ENCODE measurements at places on chromosomes 11 and 22. TPM values are rescaled to one million over a fixed set of nuclear protein-coding genes. Genes with fewer than 3 reads are reported as not detected.

ZC3H12C gene
- total RNA-seq: 13.4 TPM

LSP1 gene
- total RNA-seq: 84.1 TPM

TYR gene
- not detected for total RNA-seq

OR4D5 gene
- not detected for total RNA-seq

TPST2 gene
- 29.0 TPM for total RNA-seq

HORMAD2 gene
- not detected for total RNA-seq

TRIM6 gene
- total RNA-seq: 9.4 TPM

CATSPER1 gene
- total RNA-seq: 0.43 TPM

BIRC3 gene
- total RNA-seq: 3.3 TPM

MYBPC3 gene
- total RNA-seq: not detected

OR2AT4 gene
- total RNA-seq: not detected

CRYBB1 gene
- not detected for total RNA-seq

IL10RA gene
- total RNA-seq: 0.78 TPM

CASP1 gene
- total RNA-seq: 15.8 TPM

IL17REL gene
- total RNA-seq: not detected

ZP1 gene
- total RNA-seq: not detected

NRGN gene
- total RNA-seq: 0.65 TPM

EML3 gene
- total RNA-seq: 30.4 TPM

APOBEC3A gene
- not detected for total RNA-seq

DRICH1 gene
- total RNA-seq: 0.11 TPM

FGF3 gene
- not detected for total RNA-seq

LINC01488 gene
- total RNA-seq: not detected

JAML gene
- total RNA-seq: not detected

MS4A4E gene
- total RNA-seq: not detected

PLA2G3 gene
- total RNA-seq: not detected

APOA1 gene
- total RNA-seq: not detected

YWHAH gene
- total RNA-seq: 169 TPM

TSPAN32 gene
- 1.4 TPM for total RNA-seq

DEFB108B gene
- total RNA-seq: not detected

MMP8 gene
- total RNA-seq: not detected

THY1 gene
- 669 TPM for total RNA-seq

KDM4E gene
- total RNA-seq: not detected

NEU3 gene
- 10.7 TPM for total RNA-seq

HDHD5 gene
- 31.6 TPM for total RNA-seq

Measured in articular chondrocyte of knee joint (primary cell).